Thyroid gland (tissue), 4 donors: ENCODE measurements at places on chromosomes 6 and 20. TPM values are rescaled to one million over a fixed set of nuclear protein-coding genes. Genes with fewer than 3 reads are reported as not detected.

Gene TBX18
- 7.5 TPM for total RNA-seq

DNA sequence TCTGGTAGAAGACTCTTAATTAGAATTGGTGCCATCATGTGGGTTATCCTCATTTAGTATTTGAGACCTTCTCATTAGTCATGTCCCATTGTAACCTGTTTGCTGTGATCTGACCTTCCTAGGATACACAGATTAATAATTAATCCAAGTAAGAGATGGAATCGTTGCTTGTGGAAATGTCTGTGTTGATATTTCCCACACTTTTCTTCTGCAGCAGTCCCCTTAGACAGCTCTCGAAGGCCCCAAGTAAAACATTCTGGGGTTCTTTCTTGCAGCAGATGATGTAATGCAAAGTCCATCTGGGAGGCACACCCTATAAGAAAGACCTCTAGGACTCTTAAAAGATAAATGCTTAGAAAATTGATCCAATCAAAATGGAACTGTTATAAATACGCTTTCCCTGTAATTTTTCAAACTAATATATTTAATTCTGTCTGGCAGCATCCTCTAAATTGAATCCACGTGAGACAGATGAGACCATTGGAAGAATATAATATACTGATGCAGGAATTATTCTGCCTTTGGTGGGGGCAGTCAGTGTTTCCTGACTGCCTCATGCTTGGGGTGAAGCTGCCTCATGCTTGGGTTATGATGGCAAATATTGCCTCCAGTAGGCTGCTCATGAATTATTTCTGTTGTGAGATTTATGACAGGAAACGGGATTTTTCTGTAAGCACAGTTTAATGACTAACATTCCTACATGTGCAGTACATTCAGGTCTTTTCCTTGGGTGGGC is 54.5 kb upstream of the ARMC2 start:
- no peak overlapping the region for H3K4me3 ChIP-seq
- no peaks in the 10 kb centered on the region for H3K27me3 ChIP-seq
- H3K36me3 ChIP-seq: no peaks in the 10 kb centered on the region
- H3K4me1 ChIP-seq: no peaks in the 10 kb centered on the region
- H3K27ac ChIP-seq: no peak overlapping the region

DNA sequence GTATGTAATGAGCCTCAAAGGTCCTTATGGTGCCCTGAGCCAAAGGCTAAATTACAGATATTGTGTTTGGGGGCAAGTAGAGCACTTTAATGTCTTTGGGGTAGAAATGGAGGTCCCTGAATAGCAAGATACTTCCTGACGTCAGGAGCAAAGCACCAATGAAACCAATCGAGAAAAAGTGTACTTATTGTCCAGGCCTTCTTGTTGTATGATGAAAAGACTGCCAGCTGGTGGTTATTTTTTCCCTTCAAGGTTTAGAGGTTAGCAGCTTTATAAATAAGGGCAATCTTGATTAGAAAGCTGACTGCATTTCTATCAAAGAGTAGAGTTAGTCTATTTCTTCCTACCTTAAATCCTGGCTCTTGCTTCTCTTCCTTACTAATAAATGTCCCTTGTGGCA is 76.1 kb upstream of the HSF2 start:
- no peak overlapping the region for H3K27ac ChIP-seq
- no peak overlapping the region for H3K4me3 ChIP-seq
- DNase-seq: no peak
- H3K36me3 ChIP-seq: no peaks in the 10 kb centered on the region
- no peaks in the 10 kb centered on the region for H3K27me3 ChIP-seq

DNA sequence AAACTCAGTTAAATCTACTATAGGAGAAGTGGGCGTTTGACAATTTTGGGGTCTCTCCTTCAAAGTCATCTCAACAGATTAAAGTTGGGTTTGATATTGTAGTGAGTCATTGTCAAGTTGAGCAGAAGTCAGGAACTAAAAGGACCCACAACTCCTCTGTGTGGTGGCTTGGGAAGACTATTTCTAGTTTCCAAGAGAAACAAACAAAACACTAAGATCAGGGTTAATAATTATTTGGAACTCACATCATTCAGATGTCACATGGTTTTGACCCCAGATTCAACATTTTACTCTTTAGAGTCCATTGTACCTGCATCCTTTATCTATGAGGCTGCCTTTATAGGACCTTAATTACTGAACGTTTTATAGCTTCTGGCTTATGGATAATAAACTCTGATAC is 45.3 kb upstream of the TINAG start:
- H3K4me3 ChIP-seq: no peak overlapping the region
- no peaks in the 10 kb centered on the region for H3K4me1 ChIP-seq
- H3K36me3 ChIP-seq: no peaks in the 10 kb centered on the region
- no peak overlapping the region for H3K27ac ChIP-seq

- DNase-seq: no peak
- H3K4me1 ChIP-seq: peaks cover 4% of the 10 kb centered on the region
These were observed 207.8 kb downstream of the OTOR start for GRCh38 chr20:16955971-16956370.

GRCh38 chr6:10964684-10965083 is 77.8 kb downstream of the SYCP2L start:
- H3K36me3 ChIP-seq: no peaks in the 10 kb centered on the region
- no peak overlapping the region for H3K27ac ChIP-seq
- no peak for DNase-seq
- H3K4me3 ChIP-seq: no peak overlapping the region

GRCh38 chr20:57399587-57400155 is 8.5 kb downstream of the RBM38 start:
- DNase-seq: no peak
- no peaks in the 10 kb centered on the region for H3K4me1 ChIP-seq
- peaks cover 9% of the 10 kb centered on the region for H3K36me3 ChIP-seq
- H3K27ac ChIP-seq: no peak overlapping the region
- H3K27me3 ChIP-seq: no peaks in the 10 kb centered on the region

- H3K4me3 ChIP-seq: no peak overlapping the region
- H3K27me3 ChIP-seq: no peaks in the 10 kb centered on the region
- H3K4me1 ChIP-seq: no peaks in the 10 kb centered on the region
These were observed 538.3 kb upstream of the BTBD3 start for GRCh38 chr20:11379257-11380011.

DNA sequence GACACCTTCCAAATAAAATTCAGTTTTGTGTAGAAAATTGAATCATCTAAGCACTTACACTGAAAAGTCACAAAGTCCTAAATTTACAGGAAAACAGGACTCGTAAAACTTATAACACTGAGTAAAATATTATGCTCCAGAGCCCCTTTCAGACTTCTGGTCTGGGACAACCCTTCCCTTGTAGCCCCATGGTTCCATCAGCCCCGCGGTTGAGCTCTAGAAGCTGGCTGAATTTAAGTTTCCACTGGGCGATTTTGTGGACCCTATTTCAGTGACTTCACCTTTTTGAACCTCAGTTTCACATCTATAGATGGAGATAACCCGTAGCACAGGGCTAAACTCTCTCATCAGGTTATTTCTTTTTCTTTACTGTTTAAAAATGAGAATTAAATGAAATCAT is 117.7 kb upstream of the BACH2 start:
- no peaks in the 10 kb centered on the region for H3K27me3 ChIP-seq
- no peaks in the 10 kb centered on the region for H3K4me1 ChIP-seq
- no peak for DNase-seq
- H3K36me3 ChIP-seq: no peaks in the 10 kb centered on the region

DNA sequence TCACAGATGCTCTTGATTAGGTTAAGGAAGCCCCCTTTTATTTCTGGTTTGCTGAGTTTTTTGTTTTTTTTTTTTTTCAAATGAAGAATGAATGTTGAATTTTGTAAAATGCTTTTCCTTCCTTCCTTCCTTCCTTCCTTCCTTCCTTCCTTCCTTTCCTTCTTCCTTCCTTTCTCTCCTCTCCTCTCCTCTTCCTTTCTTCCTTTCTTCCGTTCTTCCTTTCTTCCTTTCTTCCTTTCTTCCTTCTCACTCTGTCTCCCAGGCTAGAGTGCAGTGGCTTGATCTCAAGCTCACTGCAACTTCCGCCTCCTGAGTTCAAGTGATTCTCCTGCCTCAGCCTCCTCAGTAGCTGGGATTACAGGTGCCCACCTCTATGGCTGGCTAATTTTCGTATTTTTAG is 158.2 kb downstream of the ZFAND3 start:
- H3K4me1 ChIP-seq: peaks cover 39% of the 10 kb centered on the region
- DNase-seq: no peak
- H3K36me3 ChIP-seq: no peaks in the 10 kb centered on the region
- no peak overlapping the region for H3K4me3 ChIP-seq
- H3K27me3 ChIP-seq: no peaks in the 10 kb centered on the region
- no peak overlapping the region for H3K27ac ChIP-seq
